ENCODE measurements at places on chromosomes 5 and 9. TPM values are rescaled to one million over a fixed set of nuclear protein-coding genes. Genes with fewer than 3 reads are reported as not detected.

LRRC19 gene
- not detected for total RNA-seq

CCDC69 gene
- 194 TPM for total RNA-seq

PCA3 gene
- total RNA-seq = 0.26 TPM

STKLD1 gene
- total RNA-seq = 1.0 TPM

IFNA21 gene
- total RNA-seq = not detected

SLCO6A1 gene
- total RNA-seq = not detected

RAB3C gene
- total RNA-seq = 0.40 TPM

ADGRD2 gene
- total RNA-seq = 0.15 TPM

C5 gene
- 1.5 TPM for total RNA-seq

OGN gene
- total RNA-seq = 32.1 TPM

MAMDC2 gene
- total RNA-seq = 15.9 TPM

Measured in right cardiac atrium (tissue), 5 donors.